ENCODE measurements at places on chromosomes 3 and 15.

- DNase-seq = peak; percentile 86
Observed at GRCh38 chr3:128488991-128489673, 3.9 kb downstream of the GATA2 start.

GRCh38 chr15:69357773-69358771, 56.1 kb upstream of the KIF23 start:
- DNase-seq = no peak

DNA sequence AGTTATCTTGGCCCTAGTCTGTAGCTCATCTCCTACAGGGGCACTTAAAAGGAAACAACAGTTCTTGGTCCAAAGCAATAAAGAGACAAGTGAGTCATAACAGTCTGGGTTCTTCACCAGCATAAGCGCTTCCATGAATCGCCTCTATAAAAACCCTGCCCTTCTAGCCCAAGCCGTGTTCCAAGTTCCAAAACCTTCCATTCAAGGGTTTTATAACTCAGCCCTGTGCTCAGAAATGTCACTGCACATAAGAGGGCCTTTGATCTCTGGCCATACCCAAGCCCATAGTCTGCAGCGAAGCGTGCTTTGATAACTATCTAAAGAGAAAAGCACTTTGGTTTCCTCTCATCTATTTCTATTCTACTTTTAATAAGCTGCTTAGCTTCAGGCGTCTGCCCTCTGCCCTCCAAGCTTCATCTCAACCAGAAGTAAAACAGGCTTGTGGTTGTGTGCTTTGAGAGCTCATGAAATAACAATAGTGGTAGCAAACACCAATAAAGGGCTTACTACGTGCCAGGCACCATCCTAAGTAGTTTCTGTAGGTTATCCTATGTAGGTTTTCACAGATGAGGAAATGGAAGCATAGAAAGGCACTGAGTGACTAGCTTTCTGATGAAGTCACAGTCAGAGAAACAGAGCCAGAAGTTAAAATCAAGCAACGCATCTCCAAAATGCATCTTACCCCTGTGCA, 64.0 kb upstream of the AKAP13 start:
- no peak for DNase-seq

GRCh38 chr15:101070024-101070423, 150.9 kb downstream of the LRRK1 start:
- DNase-seq = no peak

GRCh38 chr3:95044101-95044500, 981.2 kb downstream of the NSUN3 start:
- no peak for DNase-seq

GRCh38 chr3:152309535-152310307, 41.0 kb downstream of the MBNL1 start:
- DNase-seq = no peak

- no peak for DNase-seq
Observed at GRCh38 chr3:138437281-138437680, 2.9 kb downstream of the ESYT3 start.

- DNase-seq = peak; percentile 45
Observed at GRCh38 chr3:170584585-170585007, 1.3 kb downstream of the SLC7A14 start.

GRCh38 chr3:179677884-179678283, 25.0 kb downstream of the USP13 start:
- DNase-seq = no peak

GRCh38 chr3:193831495-193832455, 238.8 kb downstream of the OPA1 start:
- DNase-seq = no peak

- peak; percentile 32 for DNase-seq
Observed at GRCh38 chr15:34436956-34437442, 609 bp downstream of the GOLGA8A start.

DNA sequence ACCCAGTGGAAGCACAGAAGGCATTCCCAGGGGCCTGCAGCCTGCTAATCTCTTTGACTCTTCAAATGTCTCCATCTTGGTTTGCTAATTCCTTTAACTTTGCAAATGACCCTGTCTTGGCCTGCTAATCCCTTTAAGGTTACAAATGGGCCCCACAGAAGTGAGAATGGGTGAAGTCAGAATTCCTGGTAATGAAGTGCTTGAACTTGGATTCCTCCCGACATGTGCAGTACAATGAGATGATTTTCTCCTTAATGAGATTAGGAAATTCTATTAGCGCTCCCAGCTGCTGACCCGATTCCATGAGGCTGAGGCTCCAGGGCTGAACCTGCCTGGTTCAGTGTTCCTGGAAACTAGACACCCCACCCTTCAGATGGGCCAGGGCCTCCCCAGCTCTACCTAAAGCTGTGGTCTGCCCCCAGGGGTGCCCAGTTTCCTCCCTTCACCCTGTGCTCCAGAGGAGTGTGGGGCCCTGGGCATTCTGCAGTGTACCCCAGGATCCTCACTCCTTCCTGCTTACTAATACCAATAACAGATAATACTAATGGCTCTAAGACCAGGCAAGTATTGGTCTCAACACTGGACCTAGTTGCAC, 47.4 kb downstream of the SCN5A start:
- DNase-seq = peak; percentile 42

DNA sequence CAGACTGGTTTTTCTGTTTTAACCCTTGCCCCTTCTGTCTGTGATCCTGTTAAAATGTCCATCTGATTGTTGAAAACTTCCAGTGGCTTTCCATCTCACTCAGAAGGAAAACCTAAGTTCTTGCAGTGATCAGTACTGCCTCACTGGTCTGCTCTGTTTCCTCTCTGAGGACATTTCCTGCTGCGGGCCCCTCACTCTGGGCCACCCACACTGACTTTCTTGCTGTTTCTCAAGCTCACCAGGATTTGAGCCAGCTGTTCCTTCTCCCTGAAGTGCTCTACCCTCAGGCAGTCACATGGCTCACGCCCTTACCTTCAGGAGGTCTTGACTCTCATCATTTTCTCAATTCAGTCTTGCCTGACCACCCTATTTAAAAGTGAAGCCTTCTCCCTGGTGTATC, 1.8 kb downstream of the GRK7 start:
- no peak for DNase-seq

GRCh38 chr3:45950686-45951600, 7.7 kb downstream of the CXCR6 start:
- DNase-seq = no peak

DNA sequence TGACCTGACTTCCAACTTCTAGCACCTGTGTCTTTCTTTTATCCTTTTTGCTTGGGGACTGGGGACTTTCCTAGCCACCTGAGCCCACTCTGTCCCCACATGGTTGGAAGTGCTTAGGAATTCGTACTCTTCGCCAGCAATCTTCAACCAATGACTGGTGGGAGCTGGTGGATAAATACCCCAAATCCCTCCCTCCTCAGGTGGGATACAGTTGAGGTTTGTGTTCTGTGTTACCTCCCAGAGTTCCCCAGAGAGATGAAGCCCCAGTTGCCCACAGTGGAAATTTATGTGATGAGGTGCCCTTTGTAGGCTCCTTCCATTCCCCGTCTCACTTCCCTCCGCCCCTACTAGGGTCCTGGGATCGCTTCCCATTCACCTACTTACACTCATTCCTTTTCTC, 40.1 kb upstream of the CFAP161 start:
- no peak for DNase-seq

DNA sequence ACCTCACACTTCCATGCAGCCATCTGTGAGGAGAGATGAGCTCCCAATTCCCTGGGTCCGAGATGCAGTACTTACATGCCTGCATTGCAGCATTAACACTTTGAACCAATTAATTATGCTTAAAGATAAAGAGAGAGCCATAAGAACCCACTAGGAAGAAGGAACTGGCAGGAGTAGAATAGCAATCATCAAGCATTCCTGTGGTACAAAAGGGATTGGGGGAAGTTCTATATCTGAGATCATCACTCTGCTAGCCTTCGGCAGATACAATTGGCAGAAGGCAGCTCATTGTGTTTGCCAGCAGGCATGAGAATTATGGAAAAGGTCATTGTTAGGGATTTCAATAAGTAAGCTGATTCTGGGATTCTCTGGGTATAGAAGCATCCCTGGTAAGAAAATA, 891.4 kb downstream of the NTRK3 start:
- no peak for DNase-seq

GRCh38 chr3:172084871-172085556, 45.6 kb downstream of the FNDC3B start:
- DNase-seq = no peak

- DNase-seq = no peak
Observed at GRCh38 chr3:121809249-121809648, 25.6 kb downstream of the IQCB1 start.

- DNase-seq = no peak
Observed at GRCh38 chr3:119156868-119157267, 10.9 kb downstream of the TEX55 start.

DNA sequence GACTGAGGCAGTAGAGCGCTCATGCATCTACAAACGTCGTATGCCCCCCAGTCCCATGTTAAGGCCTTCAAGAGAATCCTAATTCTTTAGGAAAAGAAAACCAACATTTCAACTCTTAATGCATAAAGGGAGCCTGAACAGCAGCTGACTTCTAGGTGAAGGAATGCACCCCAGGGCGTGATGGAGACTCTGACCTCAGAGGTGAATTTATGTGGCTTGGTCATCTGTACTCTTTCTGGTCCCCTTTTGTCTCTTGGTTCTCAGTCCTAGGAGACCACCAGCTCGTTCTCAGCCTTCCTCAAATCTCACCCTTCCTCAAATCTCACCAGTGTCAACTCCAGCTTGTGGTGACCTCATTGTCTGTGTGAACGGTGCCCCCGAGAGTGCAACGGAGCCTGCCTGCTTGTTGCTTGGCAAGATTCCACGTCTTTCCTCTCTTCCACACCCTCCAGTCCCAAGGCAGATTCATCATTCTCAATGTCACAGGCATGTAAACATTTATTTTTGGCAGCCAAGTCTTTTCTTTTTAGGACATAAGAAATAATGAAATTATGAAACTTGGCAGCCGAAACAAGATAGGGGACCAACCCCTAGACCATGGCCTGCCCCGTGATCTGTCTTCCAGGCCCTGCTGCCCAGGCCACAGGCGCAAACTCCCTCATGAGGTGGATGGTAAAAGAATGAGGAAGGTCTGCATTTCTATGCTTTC, 166.2 kb downstream of the ADAMTS17 start:
- no peak for DNase-seq

DNA sequence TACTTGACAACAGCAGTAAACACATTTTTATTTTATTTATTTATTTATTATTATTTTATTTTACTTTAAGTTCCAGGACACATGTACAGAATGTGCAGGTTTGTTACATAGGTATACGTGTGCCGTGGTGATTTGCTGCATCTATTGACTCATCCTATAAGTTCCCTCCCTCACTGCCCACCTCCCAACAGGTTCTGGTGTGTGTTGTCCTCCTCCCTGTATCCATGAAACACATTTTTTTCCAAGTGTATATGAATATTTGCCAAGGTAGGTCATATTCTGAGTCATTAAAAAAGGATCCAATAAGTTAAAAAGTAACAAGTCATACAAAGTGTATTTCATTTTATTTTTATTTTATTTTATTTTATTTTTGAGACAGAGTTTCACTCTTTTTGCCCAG, 567.3 kb upstream of the KCNMB2 start:
- DNase-seq = no peak

DNA sequence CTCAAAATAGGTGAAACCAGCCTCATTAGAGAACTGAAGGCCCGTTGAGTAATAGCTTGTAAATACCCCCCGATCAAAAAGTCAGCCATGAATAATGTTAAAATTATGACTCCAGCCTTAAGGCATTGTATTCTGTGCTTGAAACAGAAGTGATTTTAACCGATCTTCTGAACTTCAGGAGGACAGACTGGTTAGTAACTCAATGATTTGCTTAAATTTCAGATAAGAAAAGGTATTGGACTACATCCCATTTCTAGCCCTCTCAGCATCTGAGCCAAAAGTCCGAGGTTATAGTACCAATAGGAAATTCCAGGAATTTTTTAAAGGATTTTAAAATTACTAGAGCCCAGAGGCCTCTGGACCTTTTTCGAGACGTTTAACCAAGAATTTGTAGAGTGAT, 67.7 kb upstream of the FGF12 start:
- no peak for DNase-seq

DNA sequence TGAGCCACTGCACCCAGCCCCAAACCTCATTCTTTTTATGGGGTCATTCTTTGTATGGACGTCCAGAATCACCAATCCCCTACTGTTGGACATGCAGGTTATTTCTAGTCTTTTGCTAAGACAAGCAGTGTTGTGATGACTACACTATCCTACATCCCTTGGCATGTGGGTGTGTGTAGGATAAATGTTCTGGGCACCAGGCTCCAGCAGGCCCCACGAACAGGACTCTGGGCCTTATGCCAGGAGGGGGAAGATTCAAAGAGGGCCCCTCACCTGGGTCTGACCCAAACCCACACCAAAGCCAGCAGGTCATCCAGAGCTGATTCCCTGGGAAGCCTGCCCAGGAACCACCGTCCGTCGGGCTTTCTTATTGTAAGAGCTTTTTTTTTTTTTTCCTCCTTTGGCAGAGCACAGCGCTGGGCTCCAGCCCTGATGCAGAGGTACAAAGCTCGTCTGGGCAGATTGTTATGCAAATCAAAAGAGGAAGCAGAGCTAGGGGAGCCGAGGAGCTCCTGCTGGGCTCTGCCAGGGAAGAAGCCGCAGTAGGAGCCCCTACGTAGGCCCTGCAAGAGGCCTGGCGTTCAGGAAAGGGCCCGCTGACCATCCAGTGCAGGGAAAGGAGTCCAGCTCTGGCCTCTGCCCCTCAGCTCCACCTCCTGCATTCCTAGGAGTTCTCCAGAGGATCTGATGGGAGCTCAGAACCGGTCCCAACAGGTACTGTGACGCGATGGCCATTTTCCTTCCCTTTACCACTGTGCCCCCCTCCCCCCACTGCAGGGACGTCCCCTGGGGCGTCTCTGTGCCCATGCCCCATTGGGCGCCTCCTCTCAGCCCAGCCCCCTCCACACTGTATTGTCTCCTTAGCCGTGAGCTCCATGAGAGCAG, 29.0 kb upstream of the FURIN start:
- DNase-seq = no peak

- no peak for DNase-seq
Observed at GRCh38 chr15:33132233-33132580, 62.3 kb downstream of the FMN1 start.

DNA sequence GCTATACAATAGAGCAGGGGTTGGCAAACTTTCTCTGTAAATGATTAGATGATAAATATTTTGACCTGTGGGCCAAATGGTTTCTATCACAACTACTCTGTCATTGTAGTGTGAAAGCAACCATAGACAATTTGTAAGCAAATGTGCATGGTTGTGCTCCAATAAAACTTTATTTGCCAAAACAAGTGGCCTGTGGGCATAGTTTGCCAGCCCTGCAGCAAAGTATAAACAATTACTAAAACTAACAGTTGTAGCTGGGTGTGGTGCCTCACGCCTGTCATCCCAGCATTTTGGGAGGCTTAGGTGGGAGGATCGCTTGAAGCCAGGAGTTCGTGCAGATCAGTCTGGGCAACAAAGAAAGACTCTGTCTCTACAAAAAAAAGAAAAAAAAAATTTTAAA, 61.6 kb downstream of the NBEAL2 start:
- DNase-seq = no peak

- no peak for DNase-seq
Observed at GRCh38 chr3:37494216-37494615, 319.8 kb upstream of the LRRFIP2 start.

Measured in BE2C (cell line).